ENCODE measurements at places on chromosomes 4 and X. TPM values are rescaled to one million over a fixed set of nuclear protein-coding genes. Genes with fewer than 3 reads are reported as not detected.

SPATA4 gene
- total RNA-seq = 0.19 TPM

DNA sequence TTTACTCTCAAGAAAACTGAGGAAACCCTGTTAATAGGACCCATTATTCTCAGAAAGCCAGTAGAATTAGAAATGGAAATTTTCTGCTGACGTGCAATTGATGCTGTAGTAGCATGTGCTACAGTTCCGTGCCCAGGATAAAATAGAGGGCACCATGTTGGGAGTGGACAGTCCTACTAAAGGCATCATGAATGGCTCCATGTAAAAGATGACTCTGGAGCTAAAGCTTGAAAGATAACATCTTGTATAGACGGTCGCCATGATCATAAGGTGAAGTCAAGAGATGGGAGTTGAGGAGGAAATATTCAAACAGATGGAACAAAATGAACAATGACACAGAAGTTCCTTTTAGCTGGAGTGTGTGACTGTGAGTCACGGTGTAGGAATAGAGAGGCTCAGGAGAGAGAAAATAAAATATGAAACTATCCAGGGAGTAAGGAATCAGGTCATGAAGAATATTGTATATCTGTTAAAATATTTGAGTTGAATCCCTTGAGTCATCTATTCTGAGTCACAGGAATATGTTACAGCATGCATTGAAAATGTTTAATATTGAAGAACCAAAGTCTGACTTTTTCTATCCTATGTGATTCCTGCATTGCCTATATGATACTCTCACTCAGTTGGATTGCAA lies 31.8 kb downstream of the ANXA10 start:
- peak; percentile 14 for DNase-seq

FBXL5 gene
- total RNA-seq = 89.3 TPM

DNA sequence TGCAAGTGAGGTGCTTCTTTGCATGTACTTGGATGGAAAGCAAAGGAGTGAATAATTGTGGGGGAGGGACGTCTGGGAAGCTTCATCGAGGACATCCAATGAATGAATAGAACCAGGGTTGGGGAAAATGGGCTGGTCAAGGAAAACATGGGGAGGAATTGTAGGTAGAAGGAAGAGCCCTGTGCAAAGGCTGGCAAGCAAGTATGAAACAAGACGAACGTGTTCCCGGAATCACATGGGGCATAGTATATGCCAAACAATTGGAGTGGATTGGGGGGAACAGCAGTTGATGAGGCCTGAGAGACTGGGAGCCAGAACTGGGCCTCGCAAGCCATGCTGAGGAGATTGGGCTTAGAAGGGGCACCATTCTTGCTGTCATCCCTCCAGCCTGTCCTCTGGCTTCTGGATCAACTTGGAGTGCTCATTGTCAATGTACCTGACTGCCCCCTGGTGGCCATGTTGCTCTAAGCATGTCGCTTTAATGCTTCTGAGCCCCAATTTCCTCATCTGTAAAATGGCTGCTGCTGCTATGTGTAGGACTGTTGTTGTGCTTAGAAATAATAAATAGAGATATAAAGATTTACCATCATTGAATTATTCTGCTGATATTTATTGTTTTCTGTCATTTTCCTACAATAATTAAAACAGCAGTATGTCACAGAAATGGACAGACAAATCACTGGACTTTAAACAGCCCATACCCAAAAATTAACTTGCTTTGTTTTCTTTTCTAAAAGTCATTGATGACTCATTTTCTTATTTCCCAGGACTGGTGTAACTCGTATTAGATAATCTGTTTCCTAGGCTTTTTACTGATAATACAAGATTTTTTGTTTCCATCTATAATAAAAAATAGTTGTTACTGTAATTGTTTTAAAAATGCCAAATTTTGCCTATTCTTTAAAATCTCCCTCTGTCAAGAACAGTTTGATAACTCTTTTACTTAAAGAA lies 66.4 kb downstream of the JADE3 start:
- DNase-seq = peak; percentile 75

GRCh38 chr4:66219401-66219800 lies 549.1 kb upstream of the EPHA5 start:
- no peak for DNase-seq

All from A172 (cell line).